ENCODE measurements at places on chromosomes 6 and 20. TPM values are rescaled to one million over a fixed set of nuclear protein-coding genes. Genes with fewer than 3 reads are reported as not detected.

REM1 gene
- total RNA-seq: 3.3 TPM

APOBEC2 gene
- 31.3 TPM for total RNA-seq

KHDC1 gene
- total RNA-seq: 5.5 TPM

TREML2 gene
- total RNA-seq: 0.27 TPM

CDSN gene
- not detected for total RNA-seq

SLC26A8 gene
- 1.4 TPM for total RNA-seq

MICB gene
- 2.8 TPM for total RNA-seq

FABP7 gene
- total RNA-seq: 213 TPM

PREP gene
- 28.4 TPM for total RNA-seq

SLC22A23 gene
- total RNA-seq: 27.3 TPM

SLC35B2 gene
- total RNA-seq: 40.6 TPM
